Lung microvascular endothelial cell (primary cell): ENCODE measurements at places on chromosomes 1 and 21.

- DNase-seq = no peak
Observed at GRCh38 chr1:205285381-205286101, 36.0 kb downstream of the NUAK2 start.

GRCh38 chr1:109538827-109539555 lies 681 bp upstream of the GPR61 start:
- DNase-seq = no peak

DNA sequence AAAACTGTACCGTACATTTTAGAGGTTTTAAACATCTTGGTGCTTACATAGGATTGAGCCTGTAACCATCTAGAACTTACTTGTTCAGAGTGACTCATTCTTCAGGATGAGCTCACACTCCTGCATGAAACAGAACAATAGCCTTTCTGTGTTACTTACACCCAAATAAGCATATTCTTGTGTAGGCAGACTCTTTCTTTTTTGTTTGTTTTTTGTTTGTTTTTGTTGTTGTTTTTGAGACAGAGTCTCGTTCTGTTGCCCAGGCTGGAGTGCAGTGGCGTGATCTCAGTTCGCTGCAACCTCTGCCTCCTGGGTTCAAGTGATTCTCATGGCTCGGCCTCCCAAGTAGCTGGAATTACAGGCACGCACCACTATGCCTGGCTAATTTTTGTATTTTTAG lies 3.8 kb upstream of the CA6 start:
- DNase-seq = peak; percentile 85

GRCh38 chr1:108829498-108829916 lies 27.4 kb downstream of the AKNAD1 start:
- DNase-seq = peak; percentile 82

- peak; percentile 93 for DNase-seq
Observed at GRCh38 chr1:84847253-84848250, 45.5 kb downstream of the LPAR3 start.

DNA sequence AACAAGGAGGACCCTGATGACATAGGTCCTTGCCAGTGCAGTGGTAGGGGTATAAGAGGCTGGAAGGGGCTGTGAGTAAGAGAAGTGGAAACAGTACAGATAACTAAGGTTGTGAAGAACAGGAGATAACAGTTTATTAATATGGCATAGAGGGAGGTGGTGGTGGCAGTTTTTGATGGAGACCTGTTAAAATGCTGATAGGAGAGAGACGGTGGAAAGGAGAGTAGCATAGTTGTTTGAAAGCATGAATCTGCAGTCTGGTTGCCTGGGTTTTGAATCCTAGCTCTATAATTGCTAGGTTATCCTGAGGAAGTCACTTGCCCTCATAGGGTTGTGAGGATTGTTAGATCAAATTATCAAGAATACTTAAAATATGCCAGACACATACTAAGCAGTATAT lies 19.4 kb downstream of the LRRC41 start:
- DNase-seq = no peak

DNA sequence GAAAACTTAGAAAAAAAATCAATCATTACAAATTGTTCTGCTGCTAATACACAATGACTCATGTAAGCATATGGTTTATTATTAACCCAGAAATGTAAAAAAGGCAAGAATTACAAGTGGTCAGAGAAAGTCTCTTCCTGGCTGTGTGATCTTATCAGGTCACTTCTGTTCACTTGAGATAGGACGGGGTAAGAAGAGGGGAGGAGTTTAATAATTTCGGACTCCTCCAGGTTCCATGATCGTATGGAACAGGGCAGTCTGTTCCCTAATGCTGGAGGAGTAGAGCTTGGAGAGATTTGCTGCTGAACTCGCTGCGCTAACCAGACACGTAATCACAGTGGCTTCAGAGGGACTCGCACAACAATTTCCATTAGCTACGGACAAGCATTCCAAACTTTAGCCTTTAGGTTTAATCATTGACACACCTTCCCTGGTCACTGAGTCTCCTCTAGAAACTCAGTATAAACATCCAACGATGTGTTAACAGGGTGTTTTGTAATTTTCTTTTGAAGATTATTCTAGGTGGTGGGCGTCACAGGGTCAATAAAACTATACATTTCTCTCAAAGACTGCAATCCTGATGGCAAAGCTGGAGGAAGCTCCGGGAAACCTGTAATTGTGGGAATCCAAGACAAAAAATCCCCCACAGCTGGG lies 1.3 kb downstream of the CRYZ start:
- peak; percentile 21 for DNase-seq

- DNase-seq = no peak
Observed at GRCh38 chr1:229210844-229211243, 60.1 kb upstream of the RAB4A start.

DNA sequence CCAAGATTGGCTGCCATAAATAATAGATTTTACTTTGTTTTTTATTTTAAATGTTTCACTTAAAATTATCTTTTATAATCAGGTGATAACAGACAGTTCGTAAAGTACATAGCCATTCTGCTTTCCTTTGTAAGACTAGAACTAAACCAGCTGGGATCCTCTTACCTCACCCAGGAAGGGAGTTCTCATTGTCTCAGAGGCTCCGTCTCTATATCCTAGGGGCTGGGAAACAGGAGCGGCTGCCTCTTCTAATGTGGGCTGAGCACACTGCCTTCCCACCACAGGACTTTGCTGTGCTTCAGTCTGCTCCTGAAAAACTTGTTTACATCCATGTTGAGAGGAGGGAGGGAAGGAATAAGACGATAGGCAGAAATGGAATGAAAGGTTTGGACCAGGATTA lies 45.6 kb upstream of the PGD start:
- DNase-seq = no peak

DNA sequence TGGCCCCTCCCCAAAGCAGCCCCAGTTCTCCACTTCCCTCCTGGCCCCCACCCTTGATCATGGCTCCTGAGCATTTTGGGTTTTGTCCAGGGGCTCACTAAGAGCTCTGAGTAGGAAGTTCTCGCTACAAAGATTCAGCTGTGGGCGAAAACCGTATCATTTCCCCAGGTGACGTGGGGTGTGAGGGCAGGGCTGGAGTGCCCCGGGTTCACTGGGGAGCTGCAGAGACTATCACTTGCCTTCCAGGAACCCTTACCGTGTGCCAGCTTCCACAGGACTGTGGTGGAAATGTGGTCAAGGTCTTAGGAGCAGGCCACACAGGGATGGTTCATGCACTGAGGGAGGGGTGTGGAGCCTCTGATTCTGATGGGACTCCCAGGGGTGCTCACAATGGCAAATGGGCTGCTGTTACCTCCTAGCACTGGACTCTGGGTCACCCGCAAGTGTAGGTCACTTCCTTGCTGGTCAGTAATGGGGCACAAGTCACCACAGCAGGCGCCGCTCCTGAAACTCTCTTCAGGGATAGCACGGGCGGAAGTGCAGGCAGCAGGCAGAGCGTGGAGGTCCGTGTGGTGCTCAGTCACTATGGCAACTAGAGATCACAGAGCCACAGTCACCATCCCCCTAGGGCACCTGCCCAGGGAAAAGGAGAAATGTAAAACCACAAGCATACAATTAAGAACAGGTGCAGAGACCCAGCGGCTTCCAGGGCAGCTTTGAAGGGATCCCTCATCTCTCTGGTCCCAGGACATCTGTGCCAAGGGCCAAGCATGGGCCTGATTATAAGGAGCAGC lies 35.4 kb downstream of the RSPH1 start:
- no peak for DNase-seq

GRCh38 chr1:48205522-48205921 lies 17.0 kb upstream of the SLC5A9 start:
- no peak for DNase-seq

- DNase-seq = no peak
Observed at GRCh38 chr21:45461369-45461750, 56.4 kb downstream of the COL18A1 start.

GRCh38 chr1:153572569-153573015 lies 6.9 kb upstream of the S100A2 start:
- peak; percentile 92 for DNase-seq

DNA sequence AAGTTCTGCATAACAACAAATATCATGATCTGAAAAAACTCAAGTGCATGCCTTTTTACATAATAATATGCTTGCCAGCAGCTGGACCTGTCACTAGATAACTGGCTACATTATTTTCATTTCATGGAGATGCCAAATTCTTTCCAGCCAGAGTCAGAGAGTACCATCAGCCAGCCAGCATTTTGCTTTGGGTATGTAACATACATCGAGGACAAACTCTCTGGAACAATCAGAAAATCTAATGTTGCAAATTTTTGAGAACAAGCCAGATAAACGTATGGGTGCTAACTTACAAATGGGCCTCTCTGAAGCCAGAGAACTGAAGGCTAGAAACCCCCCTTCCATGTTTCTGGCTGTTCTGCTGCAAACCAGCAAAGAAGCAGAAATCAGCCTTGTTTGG lies 76.3 kb upstream of the BACE2 start:
- DNase-seq = no peak

DNA sequence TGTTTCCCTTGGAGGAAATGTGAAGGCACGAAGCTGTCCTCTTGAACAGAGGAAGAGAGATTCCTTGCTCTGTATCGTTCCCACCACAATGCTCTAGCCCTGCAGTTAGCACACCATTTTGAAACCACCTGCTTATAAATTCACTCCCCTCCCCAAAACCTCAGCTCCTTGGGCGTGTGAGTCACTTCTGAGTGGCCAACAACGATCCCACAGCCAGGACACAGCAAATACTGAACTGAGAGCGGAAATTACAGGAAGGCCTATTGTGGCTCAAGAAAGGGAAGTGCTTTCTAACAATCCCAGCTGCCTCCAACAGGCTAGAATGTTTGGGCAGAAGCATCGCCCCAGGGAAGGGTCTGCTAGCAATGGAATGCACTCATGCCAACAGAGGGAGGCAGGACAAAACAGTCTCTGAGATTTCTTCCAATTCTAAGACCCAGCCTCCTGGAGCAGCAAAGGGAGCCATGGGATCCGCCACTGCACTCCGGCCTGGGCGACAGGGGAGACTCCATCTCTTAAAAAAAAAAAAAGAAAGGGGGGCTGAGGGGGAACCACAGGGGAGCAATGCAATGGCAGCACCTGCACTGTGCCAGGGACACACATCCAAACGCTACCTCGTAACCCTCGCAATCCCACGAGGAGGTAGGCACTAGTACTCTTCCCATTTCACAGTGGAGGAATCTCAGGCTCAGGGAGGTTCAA lies 1.9 kb downstream of the TMEM53 start:
- peak; percentile 66 for DNase-seq

DNA sequence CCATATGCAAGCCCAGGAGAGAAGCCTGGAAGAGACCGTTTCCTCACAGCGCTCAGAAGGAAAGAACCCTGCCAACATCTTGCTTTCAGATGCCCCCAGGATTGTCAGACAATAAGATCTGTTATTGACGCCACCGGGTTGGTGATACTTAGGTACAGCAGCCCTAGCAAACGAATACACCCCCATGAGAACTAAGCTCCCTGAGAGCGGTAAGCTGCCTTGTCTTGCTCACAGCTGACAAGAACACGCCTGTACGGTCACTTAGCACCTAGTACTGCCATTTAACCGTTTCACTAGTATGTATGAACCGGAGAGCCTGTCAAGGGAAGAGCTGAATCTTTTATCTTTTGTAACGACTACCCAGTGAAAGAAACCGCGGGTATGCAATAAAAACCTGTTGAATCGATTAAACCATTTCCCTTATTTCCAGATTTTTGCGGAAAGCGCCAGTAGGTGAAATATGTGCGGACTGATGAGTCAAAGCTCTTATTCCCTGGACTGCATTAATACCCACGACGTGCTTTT lies 619 bp upstream of the ZBTB8B start:
- DNase-seq = peak; percentile 8

DNA sequence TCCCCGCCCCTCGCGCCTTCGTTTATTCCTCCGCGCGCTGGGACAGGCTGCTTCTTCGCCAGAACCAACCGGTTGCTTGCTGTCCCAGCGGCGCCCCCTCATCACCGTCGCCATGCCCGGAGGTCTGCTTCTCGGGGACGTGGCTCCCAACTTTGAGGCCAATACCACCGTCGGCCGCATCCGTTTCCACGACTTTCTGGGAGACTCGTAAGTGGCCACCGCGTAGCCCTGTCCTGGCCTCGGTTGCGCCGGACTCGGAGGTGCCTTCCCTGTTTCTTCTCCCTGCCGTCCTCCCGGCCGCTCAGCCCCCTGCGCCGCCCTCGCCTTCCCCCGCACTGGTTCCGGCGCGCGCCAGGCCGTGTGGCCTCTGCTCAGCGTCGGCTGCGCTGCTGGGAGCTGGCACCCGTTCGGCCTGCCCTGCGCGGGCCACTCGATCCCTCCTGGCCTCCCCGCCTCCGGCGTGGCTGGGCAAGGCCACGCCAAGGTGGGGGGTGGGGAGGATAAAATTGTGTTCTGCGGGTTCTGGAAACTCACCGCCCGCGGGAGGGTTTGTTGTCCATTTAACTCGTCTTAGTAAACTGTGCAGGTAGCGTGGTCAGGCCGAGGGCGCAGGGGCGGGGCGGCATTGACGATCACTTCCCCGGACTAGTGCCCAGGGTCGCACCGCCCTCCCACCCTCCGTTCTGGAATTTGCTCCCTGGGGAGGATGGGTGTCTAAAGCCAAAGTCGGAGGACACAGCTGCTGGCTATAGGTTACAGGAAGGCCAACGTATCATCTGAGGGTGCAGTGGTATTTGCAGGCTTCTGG lies at the start of gene PRDX6:
Gene PRDX6, plus strand, starts transcription at position 50 of the 808 bp plus-strand sequence. Its CDS starts 63 bp downstream, at position 113.
- DNase-seq = no peak

GRCh38 chr1:25063591-25064416 lies 133.7 kb upstream of the RUNX3 start:
- DNase-seq = no peak

DNA sequence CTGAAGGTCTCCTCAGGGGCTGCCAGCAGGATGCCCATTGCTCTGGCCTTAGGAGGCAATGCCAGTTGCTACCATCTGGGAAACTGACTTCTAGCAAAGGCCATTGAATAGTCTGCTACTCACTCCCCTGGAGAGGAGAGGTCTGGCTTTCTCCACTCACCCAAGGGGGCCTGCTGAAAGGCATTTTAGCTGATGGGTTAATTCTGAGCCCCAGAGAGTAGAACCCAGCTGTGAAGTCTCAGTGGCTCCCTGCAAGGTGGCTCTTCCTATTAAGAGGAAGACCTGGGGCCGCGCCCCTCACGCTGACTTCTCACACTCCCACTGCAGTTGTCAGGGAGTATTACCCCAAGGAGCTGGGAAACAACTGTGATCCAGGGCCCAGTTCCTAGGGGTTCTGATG lies 213.3 kb upstream of the GALNT2 start:
- DNase-seq = no peak

DNA sequence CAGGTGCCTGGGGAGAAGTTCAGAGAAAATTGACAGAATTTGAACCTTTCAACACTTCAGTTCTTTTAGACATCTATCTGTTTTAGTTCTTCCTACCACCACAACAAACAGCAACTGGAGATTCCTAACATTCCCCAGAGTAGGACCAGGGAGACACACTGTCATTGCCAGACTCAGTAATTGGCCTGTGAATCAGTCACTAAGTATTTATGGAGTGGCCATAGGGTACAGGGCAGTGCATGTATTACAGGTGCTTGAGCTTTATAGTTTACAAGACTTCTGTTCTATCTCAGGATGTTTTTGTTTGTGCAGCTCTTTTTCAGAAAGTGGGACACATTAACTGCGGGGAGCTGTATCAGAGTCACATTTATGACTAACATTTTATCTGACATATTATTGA lies 1.7 kb downstream of the CDC14A start:
- peak; percentile 43 for DNase-seq

- DNase-seq = no peak
Observed at GRCh38 chr1:26469558-26469957, 2.7 kb upstream of the HMGN2 start.
